ENCODE measurements at places on chromosomes 3 and 15.

DNA sequence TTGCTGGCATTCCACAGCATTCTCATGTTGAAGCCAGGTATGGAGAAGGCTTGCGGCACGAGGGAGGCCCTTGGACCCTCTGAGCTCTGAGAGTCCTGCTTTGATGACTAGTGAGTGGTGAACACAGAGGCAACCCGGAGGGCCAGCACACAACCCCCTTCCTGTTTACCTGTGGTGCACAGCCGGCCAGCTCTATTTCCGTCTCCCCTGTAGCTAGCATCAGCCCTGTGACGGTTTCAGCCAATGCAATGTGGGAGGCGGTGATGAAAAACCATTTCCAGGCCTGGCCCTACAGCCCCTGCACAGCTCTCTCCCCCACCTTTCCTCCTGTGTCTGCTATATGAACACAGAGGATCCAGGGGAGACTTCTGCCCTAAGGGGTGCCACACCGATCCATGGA lies 76.8 kb upstream of the KLHL25 start:
- no peak for DNase-seq

DNA sequence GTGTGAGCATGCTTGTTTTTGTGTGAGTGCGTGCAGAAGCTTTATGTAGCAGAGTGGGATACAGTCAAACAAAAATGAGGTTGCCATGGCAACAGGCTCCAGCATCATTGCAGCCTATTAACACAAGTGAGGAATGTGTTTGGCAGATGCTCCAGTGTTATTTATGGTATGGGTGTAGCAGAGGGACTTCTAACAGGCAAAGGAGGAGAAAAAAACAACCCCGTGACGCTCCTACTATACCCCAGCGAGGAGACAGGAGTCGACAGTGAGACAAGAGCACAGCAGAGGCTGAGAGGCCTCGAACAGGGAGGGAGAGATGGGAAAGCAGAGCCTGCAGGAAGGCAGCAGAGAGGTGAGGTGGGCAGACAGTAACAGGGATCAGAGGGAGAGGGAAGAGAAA lies 4.9 kb downstream of the ADCY5 start:
- DNase-seq, result no peak

DNA sequence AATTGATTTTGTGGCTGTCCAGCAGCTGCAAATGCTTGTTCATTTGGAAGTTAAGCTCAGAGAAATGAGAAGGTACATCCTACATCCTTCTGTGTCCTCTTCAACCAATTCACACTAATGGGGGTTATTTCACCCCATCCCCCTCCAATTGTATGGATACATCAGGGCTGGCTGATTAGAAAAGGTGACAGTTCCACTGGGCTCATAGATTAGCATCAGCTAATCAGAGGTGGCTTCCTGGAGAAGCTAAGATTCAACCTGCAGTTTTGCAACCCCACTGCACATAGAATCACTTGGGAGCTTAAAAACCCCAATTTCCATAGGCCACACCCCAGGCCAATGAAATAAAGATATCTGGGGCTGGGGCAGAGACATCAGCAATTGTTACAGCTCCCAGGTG lies 217.7 kb upstream of the TLE3 start:
- DNase-seq, result no peak

DNA sequence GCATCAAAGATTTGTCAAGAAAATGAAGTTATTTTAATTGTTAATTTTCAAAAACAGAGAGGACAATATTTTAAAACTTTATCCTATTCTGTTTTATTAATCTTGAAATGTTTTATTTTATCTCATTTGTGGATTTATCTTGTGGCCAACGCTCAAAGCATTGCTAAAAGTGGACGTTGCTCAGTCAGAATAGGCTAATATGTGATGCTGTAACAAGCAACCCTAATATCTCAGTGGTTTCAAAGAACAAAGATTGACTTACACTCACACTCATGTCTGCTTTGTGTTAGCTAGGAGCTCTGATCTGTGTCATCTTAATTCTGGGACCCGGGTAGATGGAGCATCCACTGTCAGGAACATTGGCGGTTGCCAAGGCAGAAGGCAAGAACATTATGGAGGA lies 86.0 kb upstream of the PLCL2 start:
- no peak for DNase-seq

GRCh38 chr3:28348265-28348628 lies 274 bp upstream of the ZCWPW2 start:
- no peak for DNase-seq

- DNase-seq, result no peak
Observed at GRCh38 chr3:133956353-133956752, 60.7 kb upstream of the RAB6B start.

DNA sequence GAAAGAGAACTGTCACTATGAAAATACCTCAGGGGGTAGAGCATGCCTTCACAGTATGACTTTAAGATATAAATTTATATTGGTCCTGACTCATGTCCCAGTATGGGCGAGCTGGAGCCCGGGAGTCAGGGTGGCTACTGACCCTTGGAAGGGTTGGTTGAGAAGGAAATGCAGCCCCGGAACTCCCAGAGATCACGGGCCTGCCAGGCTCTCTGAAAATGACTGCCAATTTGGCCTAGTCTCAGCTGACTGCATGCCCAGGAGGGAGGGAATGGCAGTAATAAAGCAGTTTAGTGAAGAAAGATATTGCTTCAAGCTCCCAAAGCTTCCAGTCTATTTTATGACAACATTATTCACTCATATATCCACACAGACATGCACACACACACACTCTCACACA lies 299.0 kb downstream of the NR2F2 start:
- no peak for DNase-seq

GRCh38 chr15:60358935-60359682 lies 38.7 kb downstream of the ANXA2 start:
- DNase-seq, result no peak

- no peak for DNase-seq
Observed at GRCh38 chr3:146781606-146782005, 176.5 kb upstream of the PLSCR5 start.

DNA sequence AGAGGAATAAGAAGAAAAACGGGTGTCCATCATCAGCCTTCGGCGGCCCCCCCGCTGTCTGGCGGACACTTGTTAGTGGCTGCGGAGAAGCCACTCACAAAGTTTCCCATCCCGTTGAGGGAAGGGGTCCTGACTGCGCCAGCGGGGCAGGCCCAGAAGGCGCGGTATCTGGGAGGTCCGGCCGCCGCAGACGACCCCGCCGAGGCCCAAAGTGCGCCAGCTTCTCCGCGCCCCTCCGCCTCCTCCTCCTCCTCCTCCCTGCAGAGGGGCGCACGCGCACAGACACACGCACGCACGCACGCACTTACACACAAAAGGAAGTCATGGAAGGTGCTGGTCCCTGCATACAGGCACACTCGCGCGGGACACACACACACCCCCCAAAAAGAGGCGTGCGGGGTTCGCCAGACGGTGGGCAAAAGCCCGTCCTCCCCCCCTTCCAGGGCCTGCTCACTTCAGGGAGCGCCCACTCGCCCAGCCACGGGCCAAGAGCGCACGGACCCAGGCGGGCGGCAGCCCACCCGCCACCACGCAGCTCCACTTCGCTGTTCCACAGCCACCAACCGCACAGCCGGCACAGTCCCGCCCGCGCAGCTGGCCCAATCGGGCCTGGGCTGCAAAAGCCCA lies 18.0 kb downstream of the ZNF148 start:
- DNase-seq, result peak; percentile 21

- DNase-seq, result no peak
Observed at GRCh38 chr3:9765865-9766264, 3.9 kb downstream of the CAMK1 start.

- DNase-seq, result no peak
Observed at GRCh38 chr3:4845882-4846281, 133.4 kb upstream of the BHLHE40 start.

- DNase-seq, result no peak
Observed at GRCh38 chr3:65020281-65021160, 332.7 kb upstream of the ADAMTS9 start.

DNA sequence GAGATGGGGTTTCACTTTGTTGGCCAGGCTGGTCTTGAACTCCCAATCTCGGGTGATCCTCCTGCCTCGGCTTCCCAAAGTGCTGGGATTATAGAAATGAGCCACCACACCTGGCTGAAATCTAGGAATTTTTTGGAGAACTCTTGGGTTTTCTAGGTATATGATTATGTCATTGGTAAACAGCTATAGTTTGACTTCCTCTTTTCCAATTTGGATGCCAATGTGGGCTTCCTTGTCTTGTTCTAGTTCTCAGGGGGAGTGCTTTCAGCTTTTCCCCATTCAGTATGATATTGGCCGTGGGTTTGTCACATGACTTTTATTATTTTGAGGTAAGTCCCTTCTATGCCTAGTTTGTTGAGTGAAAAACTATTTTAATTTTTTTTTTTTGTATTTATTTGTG lies 17.9 kb downstream of the KCNMB3 start:
- DNase-seq, result no peak

All from stimulated activated CD8-positive, alpha-beta memory T cell treated with anti-CD3 and anti-CD28 coated beads, Interleukin-4, amount 100 ng/mL, for 24 hours (primary cell).